CD4-positive, alpha-beta T cell treated with Interferon alpha-2 for 1 hour (primary cell): ENCODE measurements at places on chromosomes 7 and 10.
A peak's percentile ranks its signal among the peaks of the same experiment; 100 is the strongest.

DNA sequence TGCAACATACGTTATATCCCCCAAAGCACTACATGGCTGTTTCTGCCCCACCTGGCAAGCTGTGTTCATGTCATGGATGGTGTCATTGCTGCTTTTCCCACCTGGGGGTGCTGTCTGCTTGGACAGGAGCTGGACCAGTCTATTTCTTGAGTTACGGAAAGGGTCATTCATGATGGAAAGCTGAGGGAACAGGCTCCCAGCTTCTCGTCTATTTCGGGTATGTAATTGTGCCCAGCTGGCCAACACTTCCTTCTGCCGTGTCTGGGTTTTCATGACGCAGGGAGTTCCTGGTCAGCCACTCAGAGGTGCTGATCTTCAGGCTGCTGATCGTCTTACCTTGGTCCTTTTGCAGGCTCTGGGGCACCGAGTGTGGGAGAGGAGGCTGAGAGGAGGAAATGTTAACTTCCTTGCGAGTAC, 8.6 kb downstream of the BTBD16 start:
- no peak for DNase-seq

GRCh38 chr7:64863021-64863420, 40.1 kb upstream of the ZNF273 start:
- no peak for DNase-seq

GRCh38 chr7:55539380-55539779, 32.9 kb downstream of the VOPP1 start:
- DNase-seq, result no peak

- no peak for DNase-seq
Measured at GRCh38 chr7:96676919-96677318, 32.7 kb downstream of the SEM1 start.

- DNase-seq, result no peak
Measured at GRCh38 chr7:42237811-42238541, 967 bp upstream of the GLI3 start.

DNA sequence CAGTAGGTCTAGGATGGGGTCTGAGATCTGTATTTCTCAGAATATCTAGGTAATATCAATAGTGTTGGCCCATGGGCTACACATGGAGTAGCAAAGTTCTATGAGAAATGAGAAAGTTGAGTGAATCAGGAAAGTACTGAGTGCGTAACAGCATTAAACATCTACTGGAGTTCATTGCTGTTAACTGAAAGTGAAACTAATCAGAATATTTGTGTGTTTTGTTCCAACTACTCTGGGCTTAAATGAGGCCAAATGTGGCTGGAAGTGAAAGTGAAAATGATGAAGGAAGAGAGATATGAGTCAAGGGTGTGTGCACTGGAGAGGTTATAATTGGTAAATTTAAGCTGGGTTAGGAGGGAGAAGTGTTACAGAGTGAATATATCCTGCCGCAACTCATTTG, 46.5 kb downstream of the TMEM106B start:
- DNase-seq, result peak; percentile 39

DNA sequence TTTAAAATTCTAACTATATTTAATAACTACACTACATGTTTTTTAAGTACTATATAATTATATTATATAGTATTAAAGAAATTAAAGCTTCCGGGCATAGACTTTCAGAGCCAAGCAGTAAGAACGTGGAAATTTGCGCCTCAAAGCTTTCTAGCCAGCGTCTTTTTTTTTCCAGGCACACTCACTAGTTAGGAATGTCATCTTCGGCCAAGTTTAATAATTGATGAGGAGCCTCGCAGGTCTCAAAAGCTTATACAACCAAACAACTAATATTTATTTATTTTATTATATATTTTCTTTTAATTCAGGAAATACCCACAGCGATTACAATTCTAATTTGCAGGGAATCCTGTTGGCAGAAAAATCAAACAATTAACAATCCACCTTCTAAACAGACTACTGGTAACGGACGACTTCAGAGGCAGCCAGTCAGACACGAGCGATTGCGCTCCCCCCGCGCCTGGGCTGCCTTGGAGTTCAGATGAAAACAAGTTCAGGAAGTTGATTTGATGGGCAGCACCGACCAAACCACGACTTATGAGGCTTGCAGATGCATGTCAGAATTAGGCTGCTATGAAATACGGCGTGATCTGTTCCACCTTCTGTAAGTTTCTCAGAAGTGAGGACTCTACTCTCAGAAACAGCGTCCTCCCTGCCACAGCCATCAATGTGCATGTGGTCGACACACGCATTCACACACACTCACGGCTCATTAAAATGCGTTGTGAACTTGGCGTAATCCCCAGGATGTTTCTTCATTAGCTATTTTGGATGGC, 431.8 kb upstream of the MGMT start:
- DNase-seq, result peak; percentile 57

- DNase-seq, result no peak
Measured at GRCh38 chr10:61757525-61758397, 95.0 kb downstream of the CABCOCO1 start.

DNA sequence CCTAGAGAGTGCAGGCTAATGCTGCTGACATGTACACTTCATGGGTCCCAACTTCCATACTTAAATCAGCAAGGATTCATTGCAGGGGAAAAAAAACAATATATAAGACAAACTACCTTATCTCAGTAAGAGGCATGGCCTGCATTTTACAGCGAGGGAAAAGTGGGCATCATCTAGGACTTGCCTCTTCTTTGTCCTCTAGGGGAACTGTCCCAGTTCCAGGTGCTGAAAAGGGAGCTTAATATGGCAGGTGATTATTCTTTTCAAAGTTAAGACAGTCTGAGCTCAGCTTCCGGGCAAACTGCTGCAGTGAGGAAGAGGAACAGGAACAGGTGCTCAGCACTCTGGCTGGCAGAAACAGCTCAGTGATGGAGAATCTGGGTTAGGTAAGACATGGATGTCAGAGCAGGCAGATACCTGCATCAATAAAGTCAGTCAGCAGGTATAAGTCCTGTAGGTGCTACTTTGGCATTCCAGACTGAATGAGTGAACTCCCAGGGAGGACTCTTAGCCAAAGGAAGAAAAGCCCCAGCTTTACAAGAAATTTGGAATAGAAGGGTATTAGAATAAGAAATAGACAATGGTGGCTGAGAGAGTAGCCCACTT, 147.2 kb downstream of the TMEM178B start:
- DNase-seq, result no peak

GRCh38 chr10:73765066-73765465, 16.8 kb upstream of the CHCHD1 start:
- no peak for DNase-seq
